Lower lobe of right lung (tissue), 2 donors: ENCODE measurements at places on chromosomes 4 and X.

DNA sequence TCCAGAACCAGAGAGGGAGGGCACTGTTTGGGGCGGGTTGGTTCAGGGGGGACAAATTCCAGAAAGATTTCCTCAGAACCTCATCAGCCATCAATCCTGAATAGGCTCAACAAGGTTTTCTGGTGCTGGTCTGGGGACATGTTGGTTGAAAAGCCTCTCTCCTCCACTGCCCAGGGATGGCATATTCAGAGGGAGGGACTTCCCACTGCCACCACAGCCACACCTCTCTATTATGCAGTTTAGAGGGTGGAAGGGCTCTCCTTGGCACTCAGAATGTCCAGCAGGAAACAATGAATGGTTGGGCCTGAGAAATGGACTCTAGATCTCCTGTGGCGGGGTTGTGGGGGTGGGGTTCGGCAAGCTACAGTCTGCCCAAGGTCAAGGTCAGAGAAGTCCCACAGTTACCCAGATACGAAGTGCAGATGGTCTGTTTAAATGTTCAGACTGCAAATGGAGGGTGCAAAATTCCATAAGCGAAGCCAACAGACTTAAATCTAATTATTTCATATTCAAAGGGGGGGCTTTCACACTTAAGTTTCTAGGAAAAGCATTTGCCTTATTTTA lies 70.7 kb downstream of the LEF1 start:
- no peak overlapping the region for H3K4me3 ChIP-seq
- no peaks in the 10 kb centered on the region for H3K4me1 ChIP-seq
- H3K36me3 ChIP-seq = no peaks in the 10 kb centered on the region
- no peak overlapping the region for H3K27ac ChIP-seq

DNA sequence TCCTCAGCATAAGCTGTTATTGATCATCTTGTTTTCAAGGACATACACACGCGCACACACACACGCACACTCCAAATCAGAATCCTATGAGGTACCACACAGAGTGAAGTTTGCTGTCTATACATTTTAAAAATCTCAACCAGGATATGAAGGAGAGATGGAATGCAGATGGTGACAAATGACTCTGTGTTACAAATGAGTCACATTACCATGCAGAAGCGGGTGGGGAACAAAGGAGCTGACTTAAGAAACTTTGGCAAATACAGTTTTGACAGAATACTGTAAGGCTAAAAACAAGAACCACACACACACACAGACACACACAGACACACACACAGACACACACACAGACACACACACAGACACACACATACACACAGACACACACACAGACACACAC lies 81.7 kb downstream of the RELL1 start:
- no peak for DNase-seq
- H3K4me1 ChIP-seq = peaks cover 5% of the 10 kb centered on the region
- H3K27ac ChIP-seq = no peak overlapping the region

DNA sequence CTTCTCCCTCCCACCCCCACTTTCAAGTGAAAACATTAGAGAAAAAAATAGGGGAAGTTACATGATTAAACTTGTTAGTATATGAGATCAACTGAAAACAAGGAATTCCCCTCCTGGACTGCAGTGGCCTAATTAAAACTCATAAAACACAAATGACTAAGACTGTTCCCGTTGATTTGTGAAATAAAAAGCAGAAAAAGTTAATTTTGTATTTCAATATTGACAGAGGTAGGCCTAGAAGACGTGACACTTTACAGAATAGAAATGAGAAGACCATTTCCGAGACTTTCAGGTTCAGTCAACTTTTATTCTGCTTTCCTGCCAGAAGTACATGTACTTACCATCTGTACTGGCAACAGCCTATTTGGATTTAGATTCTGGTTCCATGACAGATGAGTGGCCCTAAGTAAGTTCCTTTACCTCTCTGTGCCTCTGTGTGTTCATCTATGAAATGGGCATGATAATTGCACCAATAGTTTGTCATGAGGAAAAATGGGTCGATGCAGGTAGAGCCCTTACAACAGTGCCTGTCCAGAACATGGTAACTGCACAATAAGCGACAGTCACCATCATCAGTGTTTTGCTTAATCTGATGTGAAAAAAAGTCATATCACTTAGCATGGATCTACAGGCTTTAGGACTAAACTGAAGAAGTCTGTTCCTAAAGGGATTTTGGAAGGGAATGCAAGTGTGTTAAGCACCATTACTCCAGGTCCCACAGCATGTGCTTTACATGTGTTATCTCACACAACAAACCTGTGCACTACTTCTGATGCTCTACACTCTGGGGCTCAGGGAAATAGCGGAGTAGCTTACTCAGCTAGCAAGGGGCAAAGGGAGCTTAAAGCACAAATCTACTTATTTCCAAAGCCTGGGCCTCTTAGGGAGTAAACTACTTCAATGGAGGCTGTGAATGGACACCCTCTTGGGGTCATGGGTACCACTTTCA lies 562.3 kb upstream of the DIPK2B start:
- no peak for DNase-seq
- no peak overlapping the region for H3K27ac ChIP-seq
- peaks cover 25% of the 10 kb centered on the region for H3K4me1 ChIP-seq

GRCh38 chr4:108317377-108317776 lies 148.6 kb upstream of the LEF1 start:
- no peak overlapping the region for H3K27ac ChIP-seq
- no peaks in the 10 kb centered on the region for H3K27me3 ChIP-seq
- no peaks in the 10 kb centered on the region for H3K36me3 ChIP-seq
- H3K4me3 ChIP-seq = no peak overlapping the region
- no peaks in the 10 kb centered on the region for H3K4me1 ChIP-seq

- H3K27ac ChIP-seq = no peak overlapping the region
- no peaks in the 10 kb centered on the region for H3K4me1 ChIP-seq
- H3K27me3 ChIP-seq = no peaks in the 10 kb centered on the region
These were observed 44.1 kb upstream of the MBNL3 start for GRCh38 chrX:132532913-132533312.

GRCh38 chr4:188266386-188266785 lies 127.1 kb downstream of the TRIML1 start:
- no peak overlapping the region for H3K27ac ChIP-seq
- no peaks in the 10 kb centered on the region for H3K27me3 ChIP-seq
- no peak for DNase-seq
- H3K36me3 ChIP-seq = no peaks in the 10 kb centered on the region

DNA sequence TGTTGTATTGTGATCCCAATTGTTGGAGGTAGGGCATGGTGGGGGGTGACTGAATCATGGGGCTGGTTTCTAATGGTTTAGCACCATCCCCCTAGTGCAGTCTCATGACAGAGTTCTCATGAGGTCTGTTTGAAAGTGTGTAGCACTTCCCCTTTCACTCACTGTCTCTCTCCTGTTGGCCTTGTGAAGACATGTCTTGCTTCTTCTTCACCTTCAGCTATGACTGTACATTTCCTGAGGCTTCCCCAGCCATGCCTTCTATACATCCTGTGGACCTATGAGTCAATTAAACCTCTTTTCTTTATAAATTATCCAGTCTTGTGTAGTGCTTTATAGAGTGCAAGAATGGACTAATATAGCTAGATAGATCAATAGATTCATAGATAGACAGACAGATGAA lies 230.0 kb downstream of the MAGEE1 start:
- H3K4me1 ChIP-seq = no peaks in the 10 kb centered on the region
- no peak overlapping the region for H3K4me3 ChIP-seq
- H3K36me3 ChIP-seq = no peaks in the 10 kb centered on the region

DNA sequence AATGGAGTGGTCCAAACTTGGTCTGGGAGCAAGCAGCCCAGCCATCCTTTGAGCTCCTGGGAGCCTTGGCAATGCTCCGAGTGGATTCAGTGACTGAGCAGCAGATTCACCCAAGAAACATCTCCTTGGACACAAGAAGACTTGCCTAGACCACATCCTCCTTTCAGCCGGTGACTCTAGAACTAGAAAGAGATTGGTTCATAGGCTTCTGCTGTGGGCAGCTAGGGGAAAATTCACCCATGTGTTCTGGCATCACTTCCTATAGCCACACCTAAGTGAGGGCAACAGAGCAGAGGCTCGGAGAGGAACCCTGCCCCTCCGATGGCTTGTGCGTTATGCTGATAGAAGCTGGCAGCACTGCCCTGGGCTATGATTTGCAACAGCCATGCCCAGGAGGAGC lies 16.0 kb downstream of the ZNF275 start:
- no peak overlapping the region for H3K27ac ChIP-seq
- peaks cover 31% of the 10 kb centered on the region for H3K36me3 ChIP-seq

- no peaks in the 10 kb centered on the region for H3K36me3 ChIP-seq
- H3K27ac ChIP-seq = no peak overlapping the region
- H3K4me1 ChIP-seq = no peaks in the 10 kb centered on the region
These were observed 1317.0 kb downstream of the STIM2 start for GRCh38 chr4:28177641-28178040.

GRCh38 chrX:38468563-38469157 lies 92.7 kb upstream of the TSPAN7 start:
- no peak overlapping the region for H3K4me3 ChIP-seq
- H3K27ac ChIP-seq = no peak overlapping the region
- no peak for DNase-seq
- H3K4me1 ChIP-seq = no peaks in the 10 kb centered on the region
- no peaks in the 10 kb centered on the region for H3K36me3 ChIP-seq

DNA sequence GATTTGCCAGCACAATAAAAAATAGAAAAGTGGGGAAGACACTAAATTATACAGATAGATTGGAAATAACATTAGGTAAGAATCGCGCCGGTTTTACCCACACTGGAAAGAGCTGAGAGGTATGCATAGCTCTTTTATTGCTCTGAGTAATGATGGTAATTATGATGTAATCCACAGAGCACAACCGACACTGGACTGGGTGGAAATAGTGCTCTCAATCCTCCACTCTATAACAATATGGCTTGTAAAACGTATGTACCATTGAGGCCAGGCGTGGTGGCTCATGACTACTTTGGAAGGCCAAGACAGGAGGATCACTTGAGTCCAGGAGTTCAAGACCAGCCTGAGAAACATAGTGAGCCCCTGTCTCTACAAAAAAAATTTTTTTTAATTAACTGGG lies 104.3 kb upstream of the RAPGEF2 start:
- no peaks in the 10 kb centered on the region for H3K4me1 ChIP-seq
- no peaks in the 10 kb centered on the region for H3K36me3 ChIP-seq
- H3K4me3 ChIP-seq = no peak overlapping the region
- no peaks in the 10 kb centered on the region for H3K27me3 ChIP-seq
- no peak overlapping the region for H3K27ac ChIP-seq
- DNase-seq = no peak

GRCh38 chr4:164779811-164780216 lies 25.9 kb downstream of the SMIM31 start:
- no peak overlapping the region for H3K4me3 ChIP-seq
- no peaks in the 10 kb centered on the region for H3K36me3 ChIP-seq
- H3K4me1 ChIP-seq = no peaks in the 10 kb centered on the region
- H3K27ac ChIP-seq = no peak overlapping the region

DNA sequence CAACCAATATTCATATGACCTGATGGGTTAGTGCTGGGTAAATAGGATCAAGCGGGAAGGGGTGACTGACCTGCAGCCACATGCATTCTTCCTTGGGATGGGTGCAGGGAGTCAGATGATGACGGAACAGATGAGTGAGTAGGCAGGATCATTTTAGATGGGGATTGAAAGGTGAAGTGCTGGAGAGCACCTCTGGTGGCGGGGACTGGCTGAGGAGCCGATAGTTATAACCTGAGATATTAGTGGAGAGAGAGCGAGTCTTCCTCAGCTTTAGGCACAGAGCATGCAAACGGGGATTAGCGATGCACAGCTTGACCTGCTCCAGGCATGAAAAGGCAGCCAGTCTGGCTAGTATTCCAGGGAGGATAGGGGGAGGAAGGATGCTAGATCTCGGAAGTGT lies 99.1 kb downstream of the AFF1 start:
- no peaks in the 10 kb centered on the region for H3K36me3 ChIP-seq
- H3K27ac ChIP-seq = no peak overlapping the region
- H3K4me3 ChIP-seq = no peak overlapping the region
- H3K27me3 ChIP-seq = no peaks in the 10 kb centered on the region
- DNase-seq = no peak

- no peaks in the 10 kb centered on the region for H3K27me3 ChIP-seq
- H3K4me3 ChIP-seq = no peak overlapping the region
- no peak for DNase-seq
- no peak overlapping the region for H3K27ac ChIP-seq
These were observed 216.9 kb upstream of the TACR3 start for GRCh38 chr4:103936653-103937145.

- no peak overlapping the region for H3K4me3 ChIP-seq
- H3K4me1 ChIP-seq = no peaks in the 10 kb centered on the region
- H3K27me3 ChIP-seq = no peaks in the 10 kb centered on the region
- H3K36me3 ChIP-seq = no peaks in the 10 kb centered on the region
- no peak for DNase-seq
- no peak overlapping the region for H3K27ac ChIP-seq
These were observed 3.5 kb downstream of the ENAM start for GRCh38 chr4:70632028-70632427.
